ENCODE measurements at places on chromosomes 1 and 21. TPM values are rescaled to one million over a fixed set of nuclear protein-coding genes. Genes with fewer than 3 reads are reported as not detected.

Gene NT5C1A
- total RNA-seq, result 2.0 TPM

Gene AMY2A
- total RNA-seq, result not detected

Gene PTGER3
- total RNA-seq, result 9.0 TPM

Gene RNU1-2
- 8,605 TPM for total RNA-seq

Gene ODR4
- 23.3 TPM for total RNA-seq

Gene ANXA9
- 3.3 TPM for total RNA-seq

Gene A3GALT2
- not detected for total RNA-seq

Gene MYOC
- 0.66 TPM for total RNA-seq

Gene TSSK3
- total RNA-seq, result 4.3 TPM

Gene ANGPTL7
- 0.19 TPM for total RNA-seq

Gene GREM2
- total RNA-seq, result 0.50 TPM

Gene RLF
- 15.8 TPM for total RNA-seq

Gene USP16
- total RNA-seq, result 35.8 TPM

Gene CALML6
- total RNA-seq, result 0.13 TPM

Gene MAN1A2
- total RNA-seq, result 54.4 TPM

Gene ATPAF1
- total RNA-seq, result 36.4 TPM

Gene PPM1J
- 2.0 TPM for total RNA-seq

Gene B4GALT3
- 22.9 TPM for total RNA-seq

Gene TMEM222
- total RNA-seq, result 42.9 TPM

Gene WNT4
- total RNA-seq, result 0.69 TPM

Gene MARK1
- 5.3 TPM for total RNA-seq

Gene ADAMTS5
- 10.6 TPM for total RNA-seq

Gene LCE1C
- total RNA-seq, result not detected

All from kidney (tissue), 22 donors.